ENCODE measurements at places on chromosomes 2 and 18.
A peak's percentile ranks its signal among the peaks of the same experiment; 100 is the strongest.

GRCh38 chr2:222982010-222982908 is 69.7 kb upstream of the KCNE4 start:
- no peak overlapping the region for H3K4me3 ChIP-seq
- no peaks in the 10 kb centered on the region for H3K36me3 ChIP-seq
- H3K27ac ChIP-seq: no peak overlapping the region
- H3K27me3 ChIP-seq: no peaks in the 10 kb centered on the region
- peak; percentile 73 for DNase-seq

DNA sequence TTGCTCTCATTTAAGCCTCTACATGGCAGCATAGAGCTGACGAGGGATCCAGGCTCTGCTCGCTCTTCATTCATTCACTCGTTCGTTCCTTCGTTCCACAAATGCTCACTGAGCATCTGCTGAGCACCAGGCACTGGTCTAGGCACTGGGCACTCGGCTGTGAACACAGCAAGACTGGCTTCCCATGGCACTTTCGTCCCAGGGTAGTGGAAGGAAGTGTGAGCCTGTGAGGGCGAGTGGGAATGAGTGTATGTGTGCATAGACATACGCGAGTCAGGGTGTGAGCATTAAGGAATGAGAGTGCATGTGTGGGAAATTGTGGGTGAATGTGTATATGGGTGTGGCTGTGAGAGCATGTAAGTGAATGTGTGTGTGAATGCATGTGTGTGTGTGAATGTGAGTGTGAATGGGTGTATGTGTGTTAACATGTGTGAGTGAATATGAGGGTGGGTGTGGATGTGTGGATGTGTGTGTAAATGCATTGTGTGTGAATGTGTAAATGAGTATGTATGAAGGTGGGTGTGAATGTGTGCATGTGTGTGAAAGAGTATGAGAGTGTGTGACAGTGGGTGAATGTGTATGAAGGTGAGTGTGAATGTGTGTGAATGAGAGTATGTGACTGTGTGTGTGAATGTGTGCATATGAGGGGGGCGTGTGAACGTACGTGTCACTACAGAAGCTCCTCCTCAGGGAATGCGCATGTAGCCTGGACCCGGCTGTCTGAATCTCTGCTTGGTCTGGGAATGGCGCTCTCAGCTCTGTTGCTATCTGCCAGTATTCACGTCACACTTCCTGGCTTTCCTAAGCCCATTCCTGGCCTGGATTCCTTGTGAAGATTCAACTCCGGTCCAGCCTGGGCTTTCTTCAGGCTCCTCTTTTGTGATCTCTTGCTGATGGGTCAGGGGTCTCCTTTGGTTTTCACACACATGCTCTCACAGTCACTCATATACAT is 28.8 kb downstream of the SNORC start:
- no peak overlapping the region for H3K27ac ChIP-seq
- no peaks in the 10 kb centered on the region for H3K27me3 ChIP-seq
- peak; percentile 83 for DNase-seq

GRCh38 chr18:49968644-49969309 is 155.4 kb upstream of the ACAA2 start:
- H3K4me1 ChIP-seq: no peaks in the 10 kb centered on the region
- H3K27me3 ChIP-seq: peaks cover 8% of the 10 kb centered on the region
- DNase-seq: no peak
- no peak overlapping the region for H3K4me3 ChIP-seq
- H3K27ac ChIP-seq: no peak overlapping the region
- H3K36me3 ChIP-seq: no peaks in the 10 kb centered on the region

DNA sequence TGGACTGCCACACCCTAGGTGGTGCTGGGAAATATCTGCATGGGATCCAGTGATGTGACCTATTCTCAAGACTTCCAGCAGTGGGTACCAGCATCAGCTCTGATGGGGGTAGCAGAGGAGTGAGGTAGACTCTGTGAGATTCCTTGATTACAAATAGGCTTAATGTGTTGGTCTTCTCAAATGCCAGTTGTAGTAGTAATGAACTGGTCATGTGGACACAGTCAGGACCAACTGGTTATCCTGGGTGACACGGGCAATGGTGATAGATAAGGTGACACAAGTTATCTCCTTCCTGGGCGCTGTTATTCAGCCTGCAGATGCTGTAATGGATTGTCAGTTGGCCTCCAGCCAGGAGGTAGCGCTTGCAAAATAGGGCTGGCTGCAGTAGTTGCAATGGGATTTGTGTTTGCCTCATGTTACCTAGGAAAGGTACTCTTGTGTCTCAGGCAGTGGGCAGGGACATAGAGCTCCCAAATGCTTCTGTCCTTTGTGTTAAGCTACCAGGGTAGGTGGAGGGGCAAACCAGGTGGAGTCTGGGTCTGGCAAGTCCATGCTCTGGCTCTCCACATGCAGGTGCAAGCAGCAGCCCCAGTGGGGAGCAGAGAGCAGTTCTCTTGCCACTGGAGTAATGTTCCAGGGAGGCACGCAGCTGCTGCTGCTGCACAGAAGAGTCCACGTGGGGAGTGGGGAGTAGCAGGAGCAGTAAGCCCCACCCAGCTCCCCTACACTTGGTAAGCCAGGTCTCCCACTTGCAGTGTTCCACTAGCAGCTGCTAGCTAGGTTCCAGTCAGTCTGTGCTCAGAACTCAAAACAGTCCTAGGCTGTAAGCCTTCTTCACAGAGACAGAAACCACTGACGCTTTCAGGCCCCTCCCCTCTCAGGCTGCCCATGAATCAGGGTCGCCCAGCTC is 505.4 kb upstream of the DDX18 start:
- H3K27ac ChIP-seq: no peak overlapping the region
- no peaks in the 10 kb centered on the region for H3K27me3 ChIP-seq
- H3K4me3 ChIP-seq: no peak overlapping the region
- H3K4me1 ChIP-seq: no peaks in the 10 kb centered on the region

DNA sequence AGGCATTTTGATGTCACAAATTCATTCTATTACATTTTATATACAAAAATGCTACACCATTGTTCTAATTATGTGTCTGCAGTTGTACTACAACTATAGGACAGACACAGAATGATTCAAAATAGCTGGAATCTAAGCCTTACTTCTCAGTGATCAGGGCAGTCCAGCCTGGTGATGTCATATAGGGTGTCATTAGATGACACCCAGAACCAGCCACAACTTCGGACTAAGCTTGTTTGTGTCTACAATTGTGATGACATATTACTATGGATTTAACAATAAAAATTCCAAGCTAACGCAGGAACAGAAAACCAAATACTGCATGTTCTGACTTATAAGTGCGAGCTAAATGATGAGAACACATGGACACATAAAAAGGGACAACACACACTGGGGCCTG is 31.0 kb downstream of the M1AP start:
- H3K27ac ChIP-seq: no peak overlapping the region
- no peaks in the 10 kb centered on the region for H3K36me3 ChIP-seq
- no peak overlapping the region for H3K4me3 ChIP-seq
- H3K27me3 ChIP-seq: peaks cover 43% of the 10 kb centered on the region
- no peaks in the 10 kb centered on the region for H3K4me1 ChIP-seq
- DNase-seq: no peak

DNA sequence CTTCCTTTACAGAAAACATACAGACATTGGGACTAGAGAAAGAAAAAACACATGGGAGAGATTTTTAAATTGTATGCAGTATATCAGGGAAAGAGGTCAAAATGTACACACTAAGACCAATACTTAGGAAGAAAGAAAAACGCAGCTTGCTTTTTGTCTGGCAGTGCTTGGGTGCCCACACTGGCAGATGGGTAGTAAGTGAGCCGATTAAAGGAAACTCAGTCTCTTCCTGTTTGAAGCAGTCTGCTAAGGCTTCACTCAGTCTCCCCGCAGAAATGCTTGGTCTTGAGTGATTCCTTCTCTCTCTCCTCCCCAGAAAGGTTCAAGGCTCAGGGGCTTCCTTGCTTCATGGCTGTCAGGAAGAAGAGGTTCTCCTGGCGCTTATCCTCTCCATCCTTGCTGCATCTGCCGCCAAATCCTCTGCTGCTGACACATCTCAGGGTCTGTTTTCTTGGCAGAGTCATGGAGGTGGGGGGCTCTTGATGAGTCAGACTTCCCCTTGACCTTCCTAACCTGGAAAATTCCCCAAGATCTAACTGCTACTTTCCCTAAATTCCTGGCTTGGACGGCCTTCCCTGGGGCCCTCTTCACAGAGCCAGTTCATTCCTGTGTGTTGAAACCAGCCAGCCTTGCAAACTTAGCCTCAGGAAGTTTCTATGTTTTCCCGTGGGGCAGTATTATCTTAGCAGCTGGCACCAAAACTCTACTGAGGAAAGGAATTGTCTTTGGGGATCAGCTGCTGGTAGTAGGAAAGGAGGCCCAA is 10.5 kb upstream of the TMSB10 start:
- peak; percentile 48 for DNase-seq
- peak overlapping the region; percentile 23 for H3K4me3 ChIP-seq
- H3K4me1 ChIP-seq: peaks cover 52% of the 10 kb centered on the region
- no peaks in the 10 kb centered on the region for H3K36me3 ChIP-seq
- no peaks in the 10 kb centered on the region for H3K27me3 ChIP-seq

DNA sequence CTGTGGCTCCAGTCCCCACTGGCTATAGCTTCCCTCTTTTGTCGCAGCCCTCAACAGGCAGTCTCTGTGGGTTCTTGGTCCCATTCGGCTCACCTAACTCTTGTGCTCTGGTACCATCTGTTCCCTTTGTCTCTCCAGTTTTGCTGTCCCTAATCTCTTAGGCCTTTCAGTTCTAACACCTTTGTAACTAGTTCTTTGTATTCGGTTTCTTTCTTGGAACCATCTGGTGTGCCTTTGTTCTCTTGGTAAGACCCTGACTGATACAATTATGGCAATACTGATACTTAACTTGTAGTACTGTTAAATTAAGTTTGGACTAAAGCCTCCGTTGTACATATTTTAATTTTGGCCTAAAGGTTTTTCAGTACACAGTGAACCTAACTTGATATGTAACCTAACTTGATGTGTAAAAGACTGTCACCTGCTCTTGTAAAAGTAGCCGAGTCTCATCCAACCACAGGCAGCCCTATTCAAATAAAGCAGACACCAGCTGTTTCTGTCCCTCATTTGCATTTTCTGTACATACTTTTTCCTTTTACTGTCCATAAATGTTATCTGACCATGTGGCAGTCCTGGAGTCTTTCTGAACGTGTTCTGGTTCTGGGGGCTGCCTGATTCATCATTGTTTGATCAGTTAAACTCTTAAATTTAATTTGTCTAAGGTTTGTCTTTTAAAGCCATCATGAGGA is 4.8 kb upstream of the MRPL44 start:
- peaks cover 22% of the 10 kb centered on the region for H3K4me1 ChIP-seq
- no peaks in the 10 kb centered on the region for H3K36me3 ChIP-seq
- no peaks in the 10 kb centered on the region for H3K27me3 ChIP-seq
- no peak overlapping the region for H3K4me3 ChIP-seq

DNA sequence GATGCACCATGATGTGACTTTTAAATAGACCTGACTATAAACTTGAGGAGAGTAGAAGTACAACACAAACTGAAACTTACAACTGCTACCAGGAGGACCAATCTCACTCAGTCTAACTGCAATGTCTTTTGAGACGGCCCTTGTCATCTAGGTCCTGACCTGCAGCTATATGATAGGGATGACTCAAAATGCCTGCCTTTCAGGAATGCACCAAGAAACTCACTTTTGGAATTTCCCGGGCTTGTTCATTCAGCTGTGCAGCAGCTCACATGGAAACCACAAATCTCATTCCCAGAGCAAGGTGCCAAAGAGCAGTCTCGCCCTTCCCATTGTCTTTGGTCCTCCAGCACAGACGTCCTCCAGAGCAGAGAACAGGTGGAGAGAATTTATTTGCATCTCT is 113.7 kb downstream of the SPOPL start:
- peak; percentile 73 for DNase-seq
- no peaks in the 10 kb centered on the region for H3K36me3 ChIP-seq
- H3K4me3 ChIP-seq: no peak overlapping the region
- no peaks in the 10 kb centered on the region for H3K4me1 ChIP-seq
- H3K27me3 ChIP-seq: no peaks in the 10 kb centered on the region

- peaks cover 59% of the 10 kb centered on the region for H3K4me1 ChIP-seq
- peak overlapping the region; percentile 84 for H3K27ac ChIP-seq
- peak; percentile 73 for DNase-seq
- peak overlapping the region; percentile 65 for H3K4me3 ChIP-seq
- no peaks in the 10 kb centered on the region for H3K27me3 ChIP-seq
- no peaks in the 10 kb centered on the region for H3K36me3 ChIP-seq
Observed at GRCh38 chr2:109609352-109610024, 4.3 kb downstream of the SEPTIN10 start.

DNA sequence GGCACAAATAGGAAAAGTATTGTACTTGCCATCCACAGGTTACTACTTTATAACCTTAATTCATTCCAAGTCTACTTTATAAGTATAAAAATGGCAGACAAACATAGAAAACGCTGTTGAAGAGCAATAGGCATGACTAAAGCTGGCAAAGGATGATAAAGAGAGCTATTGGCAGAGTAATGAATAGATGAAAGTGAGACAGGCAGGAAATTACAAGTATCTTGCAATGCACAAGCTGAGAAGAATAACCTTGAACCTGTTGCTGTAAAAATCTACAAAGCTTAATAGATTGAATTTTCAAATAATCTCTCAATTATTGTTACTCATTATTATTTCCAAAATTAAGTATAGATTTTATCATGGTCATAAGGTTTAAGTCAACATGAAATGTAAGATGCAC is 8.8 kb downstream of the PELI1 start:
- H3K4me1 ChIP-seq: peaks cover 8% of the 10 kb centered on the region
- DNase-seq: no peak
- H3K4me3 ChIP-seq: no peak overlapping the region
- H3K36me3 ChIP-seq: no peaks in the 10 kb centered on the region
- no peaks in the 10 kb centered on the region for H3K27me3 ChIP-seq

DNA sequence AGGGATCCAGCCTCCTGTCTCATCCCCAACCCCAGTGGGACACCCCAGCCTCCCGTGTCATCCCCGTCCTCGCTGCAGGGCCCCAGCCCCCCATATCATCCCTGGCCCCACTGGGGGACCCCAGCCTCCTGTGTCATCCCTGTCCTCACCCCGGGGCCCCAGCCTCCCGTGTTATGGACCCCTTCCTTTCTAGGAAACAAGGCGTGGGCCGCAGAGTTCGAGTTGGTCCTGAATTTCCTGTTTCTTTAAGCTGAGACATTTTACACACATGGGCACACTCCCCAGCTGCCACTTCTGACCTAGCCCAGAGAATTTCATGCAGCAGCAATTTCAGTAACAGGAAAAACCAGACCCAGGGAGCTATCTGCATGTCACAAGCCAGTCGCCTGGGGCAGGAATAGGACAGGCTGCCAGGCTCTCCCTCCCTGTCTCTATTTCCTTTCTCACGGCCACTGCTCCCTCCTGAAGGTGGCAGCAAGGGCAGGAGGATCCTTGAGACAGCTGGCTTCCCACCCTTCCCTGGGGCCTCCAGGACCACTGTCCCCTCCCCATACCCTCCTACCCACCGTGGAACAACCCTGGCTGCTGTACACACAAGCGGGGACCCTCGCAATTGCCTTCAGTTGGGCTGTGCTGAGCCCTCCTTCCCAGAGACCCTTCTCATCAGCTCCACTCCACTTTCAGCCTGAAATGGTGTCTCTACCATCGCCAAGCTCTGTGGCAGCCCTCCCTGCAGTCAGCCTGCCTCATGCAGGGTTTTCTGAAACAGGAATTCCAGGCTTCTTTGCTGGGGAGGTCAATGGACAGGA is 141.9 kb upstream of the ID2 start:
- peaks cover 26% of the 10 kb centered on the region for H3K4me1 ChIP-seq
- DNase-seq: peak; percentile 55
- no peaks in the 10 kb centered on the region for H3K27me3 ChIP-seq
- no peaks in the 10 kb centered on the region for H3K36me3 ChIP-seq
- no peak overlapping the region for H3K27ac ChIP-seq
- H3K4me3 ChIP-seq: no peak overlapping the region

- no peak for DNase-seq
- H3K27ac ChIP-seq: no peak overlapping the region
Observed at GRCh38 chr2:18927525-18928232, 338.3 kb upstream of the NT5C1B start.

- H3K36me3 ChIP-seq: no peaks in the 10 kb centered on the region
- no peak overlapping the region for H3K4me3 ChIP-seq
- H3K27me3 ChIP-seq: no peaks in the 10 kb centered on the region
- no peak overlapping the region for H3K27ac ChIP-seq
- no peak for DNase-seq
Observed at GRCh38 chr18:43547456-43547855, 270.2 kb upstream of the SYT4 start.
